ENCODE measurements at places on chromosomes 5 and 9.

GRCh38 chr5:172429201-172429940 lies 25.0 kb downstream of the SH3PXD2B start:
- DNase-seq: no peak

GRCh38 chr5:60488466-60489130 lies 211.4 kb downstream of the DEPDC1B start:
- no peak for DNase-seq

DNA sequence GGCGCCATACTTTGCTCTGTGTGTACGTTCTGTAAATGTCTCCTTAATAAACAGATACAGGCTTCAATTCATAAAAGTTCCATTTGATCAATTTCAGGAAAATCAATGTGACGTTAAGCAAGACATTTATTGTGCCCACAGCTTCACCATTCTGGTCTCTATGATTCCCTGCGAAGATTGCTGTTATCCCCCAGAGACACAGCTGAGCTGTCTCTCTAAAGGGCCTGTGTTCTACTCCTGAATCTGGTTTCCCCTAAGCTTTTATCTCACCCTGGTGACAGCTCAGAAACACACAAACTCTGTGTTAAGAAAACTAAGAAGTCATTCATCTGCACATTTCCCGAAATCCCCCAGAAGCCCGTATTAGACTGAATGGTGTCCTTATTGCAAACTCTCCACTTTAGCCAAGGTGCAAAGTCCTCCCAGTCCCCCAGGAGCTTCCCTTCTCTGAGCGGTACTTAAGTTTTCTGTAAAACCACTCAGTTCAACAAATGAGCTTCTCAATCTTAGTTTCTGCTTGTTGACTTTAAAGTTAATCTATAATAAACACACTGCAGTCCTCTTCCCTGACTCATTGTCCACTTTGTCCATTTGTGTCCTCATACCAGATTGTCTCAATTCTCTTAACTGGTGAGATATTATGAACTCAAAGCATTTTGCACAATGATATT lies 1.4 kb upstream of the C5orf15 start:
- no peak for DNase-seq

- DNase-seq: no peak
Measured at GRCh38 chr5:173883347-173883924, 4.7 kb upstream of the CPEB4 start.

DNA sequence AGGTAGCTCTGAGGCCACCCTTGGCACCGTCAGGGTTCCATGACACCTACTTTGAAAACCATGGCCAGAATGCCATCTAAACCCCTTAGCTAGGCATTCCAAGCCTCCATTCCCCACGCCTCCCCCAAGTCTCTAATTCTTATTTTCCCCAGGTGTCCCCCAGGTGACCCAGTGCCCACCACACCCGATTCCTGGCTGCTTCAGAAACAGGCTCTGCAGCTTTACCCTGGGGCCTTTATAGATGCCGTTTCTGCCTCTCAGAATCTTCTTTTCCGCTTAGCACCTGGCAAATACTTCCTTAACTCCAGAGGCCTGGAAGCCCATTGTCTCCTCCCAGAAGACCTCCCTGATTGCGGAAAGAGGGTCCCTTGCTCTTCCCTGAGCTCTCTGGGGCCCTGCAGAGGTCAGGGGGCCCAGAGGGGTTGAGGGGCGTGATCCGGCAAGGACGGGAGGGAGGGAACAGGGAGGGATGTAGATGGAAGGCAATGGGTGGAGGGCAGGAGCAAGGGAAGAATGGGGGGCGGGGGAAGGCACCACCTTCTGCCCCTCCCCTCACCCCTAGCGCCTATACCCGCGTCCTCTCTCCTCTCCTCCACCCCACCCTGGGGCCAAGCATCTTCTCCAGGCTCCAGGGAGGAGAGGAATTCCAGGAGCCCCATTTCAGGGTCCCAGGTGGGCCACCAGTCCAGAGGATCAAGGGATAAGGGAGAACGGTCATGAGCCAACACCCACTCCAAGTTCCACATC lies 12.0 kb upstream of the WDR38 start:
- no peak for DNase-seq

DNA sequence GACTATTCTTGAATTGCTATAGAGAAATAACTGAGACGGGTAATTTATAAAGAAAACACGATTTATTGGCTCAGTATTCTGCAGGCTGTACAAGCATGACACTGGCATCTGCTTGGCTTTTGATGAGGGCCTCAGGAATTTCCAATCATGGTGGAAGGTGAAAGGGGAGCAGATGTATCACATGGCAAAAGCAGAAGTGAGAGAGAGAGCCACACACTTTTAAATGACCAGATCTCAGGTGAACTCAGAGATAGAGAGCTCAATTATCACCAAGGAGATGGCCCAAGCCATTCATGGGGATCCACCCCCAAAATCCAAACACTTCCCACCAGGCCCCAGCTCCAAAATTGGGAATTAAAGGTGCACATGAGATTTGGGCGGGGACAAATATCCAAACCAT lies 15.3 kb downstream of the GABRA1 start:
- DNase-seq: no peak

GRCh38 chr9:79129865-79130480 lies 441.8 kb upstream of the TLE4 start:
- DNase-seq: peak; percentile 8

DNA sequence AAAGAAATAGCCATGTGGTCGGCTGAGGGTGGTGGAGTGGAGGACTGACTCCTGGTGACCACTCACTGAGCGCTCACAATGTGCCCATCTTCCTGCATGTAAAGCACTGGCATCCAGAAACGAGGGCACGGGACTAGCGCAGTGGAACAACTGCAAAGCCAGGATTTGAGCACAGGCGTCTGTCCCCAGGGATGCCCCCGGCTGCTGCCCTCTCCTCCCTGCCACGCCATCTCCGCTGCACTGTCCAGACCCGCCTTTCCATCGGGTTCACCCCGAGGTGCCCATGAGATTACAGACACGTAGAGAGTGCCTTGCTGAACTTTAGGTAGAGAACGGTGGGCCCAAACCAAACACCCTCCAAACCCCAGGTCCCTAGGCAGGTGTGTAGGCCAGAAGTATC lies 44.7 kb downstream of the PRRT1B start:
- DNase-seq: no peak

DNA sequence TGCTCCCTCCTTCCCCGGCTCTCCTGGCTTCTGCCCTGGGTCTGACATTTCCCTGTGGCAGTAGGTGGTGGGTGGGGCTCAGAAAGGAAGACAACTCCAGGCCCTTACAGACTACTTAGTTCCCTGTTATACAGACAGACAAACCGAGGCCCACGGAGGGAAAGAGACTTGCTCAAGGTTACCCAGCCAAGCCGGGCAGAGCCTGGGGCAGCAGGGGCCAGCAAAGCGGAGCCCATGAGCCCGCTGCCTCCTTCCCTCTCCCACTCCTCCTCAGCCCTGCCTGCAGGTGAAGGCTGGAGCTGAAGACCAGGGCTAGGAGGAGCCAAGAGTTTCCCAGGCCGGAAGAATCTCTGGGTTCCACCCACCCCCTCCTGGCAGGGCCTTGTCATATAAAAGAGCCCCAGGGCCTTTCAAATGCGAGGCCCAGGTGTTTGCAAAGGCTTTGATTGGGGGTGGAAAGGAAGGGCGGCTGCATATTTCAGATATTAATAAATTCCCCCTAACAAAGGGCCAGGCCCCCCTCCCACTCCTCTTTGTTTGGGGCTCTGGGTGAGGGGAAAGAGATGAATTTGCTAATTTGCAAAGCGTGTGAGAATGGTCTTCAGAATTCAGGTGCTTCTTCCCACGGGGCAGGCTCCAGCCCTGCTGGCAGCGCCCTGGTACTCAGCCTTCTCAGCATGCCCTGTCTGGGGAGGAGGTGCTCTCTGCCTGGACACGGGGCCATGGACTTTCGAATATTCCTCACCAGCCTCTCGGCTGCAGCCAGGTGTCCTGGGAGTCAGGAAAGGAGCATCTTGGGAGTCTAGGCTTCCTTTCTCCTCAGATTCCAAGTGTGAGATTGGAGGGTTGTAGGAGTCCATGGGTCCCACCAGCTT lies 21.5 kb downstream of the SLC6A7 start:
- DNase-seq: no peak

DNA sequence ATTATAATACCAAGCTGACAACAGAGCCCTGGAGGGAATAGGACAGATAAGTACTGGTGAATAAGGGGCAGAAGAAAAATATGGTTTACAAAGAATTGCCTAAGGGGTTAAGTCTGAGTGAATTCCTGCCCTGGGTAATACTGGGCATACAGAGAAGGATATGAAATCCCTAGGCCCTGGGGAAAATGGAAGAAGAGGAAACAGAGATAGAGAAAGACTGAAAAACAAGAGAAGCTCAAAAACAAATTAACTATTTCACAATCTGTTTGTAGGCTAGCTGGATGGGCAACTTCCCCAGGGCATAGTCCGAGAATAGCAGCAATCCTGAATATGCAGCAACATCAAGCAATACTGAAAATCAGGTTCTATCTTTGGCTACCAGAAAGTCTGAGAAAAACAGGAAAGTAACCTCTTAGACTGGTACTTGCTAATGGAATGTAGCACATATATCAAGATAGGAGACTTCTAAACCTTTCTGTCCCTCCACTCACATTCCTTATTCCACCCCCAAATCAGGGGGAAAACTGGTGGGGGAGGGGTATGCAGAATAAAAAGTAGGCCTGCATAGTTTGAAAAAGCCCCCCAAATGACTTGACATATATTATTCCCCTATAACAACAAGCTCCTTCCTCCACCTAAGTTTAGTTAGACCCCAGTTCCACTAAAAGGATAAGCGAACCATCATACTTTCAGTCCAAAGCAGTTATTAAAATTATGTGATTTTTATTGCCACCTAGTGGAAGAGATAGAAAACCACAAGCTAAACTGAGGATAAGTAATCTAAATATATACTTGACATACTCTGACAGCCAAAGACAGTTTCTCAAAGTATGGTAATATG lies 20.6 kb downstream of the SLC38A9 start:
- no peak for DNase-seq

- no peak for DNase-seq
Measured at GRCh38 chr9:125293134-125293533, 31.5 kb downstream of the GAPVD1 start.

- DNase-seq: no peak
Measured at GRCh38 chr5:25851301-25851700, 1187.1 kb downstream of the CDH9 start.

- DNase-seq: no peak
Measured at GRCh38 chr9:110110154-110110553, 97.8 kb downstream of the C9orf152 start.

DNA sequence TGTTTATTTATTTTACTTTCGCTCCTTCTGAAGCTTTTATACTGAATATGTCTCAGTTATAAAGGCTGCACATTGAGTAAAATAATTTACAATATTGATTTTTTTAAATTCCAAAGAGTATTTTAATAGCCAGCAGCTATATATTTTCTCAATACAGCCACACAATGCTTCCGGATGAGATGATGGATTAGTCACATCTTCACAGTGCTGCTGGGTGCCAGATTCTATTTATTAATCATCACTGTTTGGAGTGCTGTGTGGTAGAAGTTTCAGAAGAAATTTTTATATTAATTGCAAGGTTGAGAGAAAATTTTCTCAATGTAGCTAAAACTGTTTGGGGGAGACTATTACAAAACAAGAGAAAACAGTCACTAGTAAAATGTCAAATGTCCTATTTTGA lies 989.8 kb downstream of the TLE4 start:
- no peak for DNase-seq

GRCh38 chr5:61943713-61944112 lies 362.3 kb upstream of the KIF2A start:
- no peak for DNase-seq

DNA sequence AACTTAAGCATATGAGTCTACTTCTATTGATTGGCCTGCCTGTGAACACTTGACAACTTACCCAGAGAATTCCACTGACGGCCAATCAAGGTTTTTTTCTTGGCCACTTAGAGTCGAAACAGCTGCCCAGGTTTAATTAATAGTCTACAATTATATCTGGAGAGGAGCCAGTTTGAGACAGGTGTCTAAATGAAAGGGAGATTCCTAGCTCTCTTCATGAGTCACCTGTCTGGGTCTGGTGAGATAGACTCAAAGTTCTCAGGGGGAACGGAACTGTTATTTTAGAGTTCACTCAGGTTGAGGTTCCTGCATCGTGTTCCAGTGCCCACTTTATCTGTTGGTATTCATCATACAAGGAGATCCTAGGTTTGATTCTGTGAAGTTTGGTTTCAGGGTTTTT lies 111.0 kb downstream of the CD180 start:
- no peak for DNase-seq

GRCh38 chr5:141521244-141521781 lies 32.4 kb downstream of the PCDHGC5 start:
- no peak for DNase-seq

GRCh38 chr5:102523541-102524175 lies 24.9 kb upstream of the SLCO6A1 start:
- no peak for DNase-seq

DNA sequence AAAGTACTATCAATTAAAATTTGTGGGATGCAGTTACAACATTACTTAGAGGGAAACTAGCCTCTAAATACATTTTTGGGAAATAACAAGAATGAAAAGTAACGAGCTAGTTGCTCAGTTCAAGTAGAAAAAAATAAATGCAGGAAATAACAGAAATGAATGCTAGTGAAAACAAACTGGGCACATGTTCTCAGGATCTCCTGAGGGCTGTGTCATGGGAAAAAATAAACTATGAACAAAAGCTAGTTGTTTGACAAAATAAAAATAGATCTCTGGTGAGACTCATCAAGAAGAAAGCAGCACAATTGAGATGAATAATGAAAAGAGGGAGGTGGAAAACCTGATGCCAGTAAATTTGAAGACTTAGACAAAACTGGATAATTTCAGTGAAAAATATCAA lies 16.3 kb downstream of the IDNK start:
- DNase-seq: no peak

DNA sequence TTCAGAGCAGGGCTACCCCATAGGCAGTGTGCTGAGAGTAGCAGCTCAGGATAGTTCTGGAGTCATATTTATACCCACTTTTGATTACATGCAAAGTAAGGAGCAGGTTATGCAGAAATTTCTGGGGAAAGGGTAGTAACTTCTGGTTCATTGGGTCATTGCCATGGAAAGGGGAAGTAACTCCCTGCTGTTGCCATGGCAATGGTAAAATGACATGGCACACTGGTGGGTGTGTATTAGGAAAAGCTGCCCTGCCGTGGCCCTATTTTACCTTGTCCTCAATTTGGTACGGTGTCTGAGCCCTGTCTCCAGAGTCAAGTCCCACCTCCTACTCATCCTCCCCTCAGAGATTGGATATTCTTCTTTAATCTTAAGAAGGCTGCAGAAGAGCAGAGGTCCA lies 526.7 kb upstream of the TYRP1 start:
- no peak for DNase-seq

- no peak for DNase-seq
Measured at GRCh38 chr5:66407765-66408164, 188.4 kb upstream of the MAST4 start.

DNA sequence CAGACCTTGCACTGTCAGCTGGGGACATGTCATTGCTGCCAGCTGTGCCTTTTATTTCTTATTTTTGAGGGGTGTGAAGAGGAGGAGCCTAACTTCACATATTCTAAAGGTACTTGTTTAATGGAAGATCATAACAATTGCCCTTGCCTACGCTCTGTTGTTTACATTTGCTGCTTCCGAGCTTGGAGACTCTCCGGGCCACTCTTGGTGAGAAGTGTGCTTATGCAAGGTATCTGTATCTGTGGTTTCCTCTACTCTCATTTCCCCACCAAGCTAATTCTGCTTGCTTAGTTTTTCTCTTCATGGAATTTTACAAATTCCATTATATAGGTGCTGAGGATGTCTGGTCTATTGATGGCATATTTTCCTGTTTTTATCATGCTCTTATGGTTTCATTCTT lies 105.3 kb downstream of the RASGRF2 start:
- DNase-seq: no peak

GRCh38 chr5:88486431-88486830 lies 217.8 kb upstream of the TMEM161B start:
- DNase-seq: no peak

GRCh38 chr5:34684980-34685352 lies 28.8 kb downstream of the RAI14 start:
- no peak for DNase-seq

Measured in stimulated activated CD4-positive, alpha-beta T cell treated with anti-CD3 and anti-CD28 coated beads, Interleukin-12 subunit alpha, Interleukin-12 subunit beta, amount 100 ng/mL, for 48 hours (primary cell).